ENCODE measurements at places on chromosomes 1 and 21.
A peak's percentile ranks its signal among the peaks of the same experiment; 100 is the strongest.

DNA sequence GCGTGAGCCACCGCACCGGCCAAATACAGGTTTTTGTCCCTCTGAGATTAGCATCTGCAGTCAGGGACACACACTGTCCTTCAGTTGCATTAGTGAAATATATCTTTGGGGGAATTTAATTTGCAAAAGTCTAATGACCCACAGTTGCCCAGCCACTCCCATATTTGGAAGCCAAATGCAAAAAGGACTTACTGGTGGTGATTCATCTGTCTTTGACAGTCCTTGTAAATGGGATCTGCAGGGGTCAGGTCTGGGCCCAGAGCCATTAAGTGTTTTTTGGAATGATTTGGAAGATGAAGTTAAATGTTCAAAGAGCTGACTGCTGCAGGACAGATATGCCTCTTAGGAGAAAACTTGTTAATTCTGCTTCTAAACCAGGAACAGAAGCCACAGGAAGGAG lies 44.6 kb upstream of the DNASE2B start:
- DNase-seq = no peak

GRCh38 chr1:234963180-234963903 lies 165.3 kb downstream of the TOMM20 start:
- peak; percentile 60 for DNase-seq

- no peak for DNase-seq
These were observed 64.9 kb downstream of the KIFAP3 start for GRCh38 chr1:170009551-170009950.

DNA sequence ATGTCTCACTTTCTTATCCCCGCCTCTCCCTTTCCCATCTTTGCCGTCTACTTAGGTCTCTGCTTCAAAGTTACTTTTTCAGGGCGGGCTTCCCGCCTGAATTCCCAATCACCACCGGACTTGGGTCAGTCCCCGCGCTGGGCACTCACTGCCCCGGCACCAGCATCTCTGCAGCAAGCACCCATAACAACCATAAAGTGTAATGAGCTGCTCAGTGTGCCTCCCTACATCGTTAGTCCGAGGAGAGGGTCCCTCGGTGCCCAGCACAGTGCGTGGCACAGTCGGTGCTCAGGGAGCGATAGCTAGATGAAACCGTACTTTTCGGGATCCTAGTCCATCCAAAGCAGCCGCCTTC lies 633 bp upstream of the CTPS1 start:
- no peak for DNase-seq

GRCh38 chr1:98203466-98203865 lies 282.6 kb upstream of the DPYD start:
- DNase-seq = no peak

- DNase-seq = no peak
These were observed 10.8 kb downstream of the EFCAB14 start for GRCh38 chr1:46708121-46708520.

- DNase-seq = no peak
These were observed 21.1 kb downstream of the USP1 start for GRCh38 chr1:62457955-62458354.

- no peak for DNase-seq
These were observed 7.3 kb downstream of the UQCRHL start for GRCh38 chr1:15799928-15800835.

DNA sequence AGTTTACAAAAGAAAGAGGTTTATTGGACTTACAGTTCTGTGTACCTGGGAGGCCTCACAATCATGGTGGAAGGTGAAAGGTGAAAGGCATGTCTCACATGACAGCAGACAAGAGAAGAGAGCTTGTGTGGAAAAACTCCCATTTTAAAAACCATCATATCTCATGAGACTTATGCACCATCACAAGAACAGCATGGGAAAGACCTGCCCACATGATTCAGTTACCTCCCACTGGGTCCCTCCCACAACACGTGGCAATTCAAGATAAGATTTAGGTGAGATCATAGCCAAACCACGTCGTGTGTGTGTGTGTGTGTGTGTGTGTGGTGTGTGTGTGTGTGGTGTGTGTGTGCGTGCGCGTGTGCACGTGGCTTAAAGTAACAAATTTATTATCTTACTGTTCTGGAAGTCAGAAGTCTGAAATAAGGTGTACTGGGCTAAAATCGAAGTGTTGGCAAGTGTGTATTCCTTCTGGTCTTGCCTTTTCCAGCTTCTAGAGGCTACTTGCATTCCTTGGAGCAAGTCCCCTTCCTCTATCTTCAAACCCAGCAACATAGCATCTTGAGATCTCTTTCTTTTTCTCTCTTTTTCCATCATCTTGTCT lies 48.1 kb upstream of the MPC2 start:
- no peak for DNase-seq

- no peak for DNase-seq
These were observed 12.5 kb downstream of the QSOX1 start for GRCh38 chr1:180167021-180167701.

GRCh38 chr1:37947364-37947763 lies 511 bp upstream of the INPP5B start:
- DNase-seq = no peak

- no peak for DNase-seq
These were observed 33.4 kb downstream of the SLAMF6 start for GRCh38 chr1:160489513-160490261.

DNA sequence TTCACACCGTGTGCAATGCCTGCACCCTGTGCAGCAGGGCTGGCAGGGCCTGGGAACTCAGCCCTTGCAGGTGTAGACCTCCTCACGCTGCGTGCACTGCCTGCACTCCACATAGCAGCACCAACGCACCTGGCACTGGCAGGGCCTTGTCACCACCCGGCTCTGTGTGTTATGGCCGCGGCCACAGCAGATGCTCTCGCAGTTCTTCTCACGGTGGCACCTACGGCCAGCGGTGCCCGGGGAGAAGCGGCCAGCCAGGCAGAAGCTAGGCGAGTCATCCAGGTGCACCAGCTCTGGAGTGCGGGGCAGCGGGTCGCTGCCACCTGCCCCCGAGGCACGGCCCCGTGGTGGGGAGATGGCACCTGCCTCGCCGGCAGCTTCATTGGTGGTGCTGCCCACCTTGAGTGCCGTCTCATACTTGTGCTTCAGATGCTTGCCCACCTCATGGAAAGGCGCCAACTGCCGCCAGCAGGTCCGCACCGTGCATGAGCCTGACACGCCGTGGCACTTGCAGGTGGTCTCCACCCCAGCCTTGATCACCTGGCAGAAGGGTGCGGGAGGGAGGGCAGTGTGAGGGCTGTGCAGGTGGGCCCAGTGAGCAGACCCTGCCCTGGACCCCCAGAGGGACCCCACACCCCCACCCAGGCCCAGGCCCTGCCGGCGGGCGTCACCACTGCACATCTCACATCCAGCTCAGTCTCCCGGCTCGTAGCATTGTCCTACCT lies 26.1 kb downstream of the WNT9A start:
- no peak for DNase-seq

GRCh38 chr1:198864695-198865094 lies 225.9 kb downstream of the PTPRC start:
- DNase-seq = no peak

- DNase-seq = no peak
These were observed 5.1 kb downstream of the NLRP3 start for GRCh38 chr1:247421074-247421473.

- DNase-seq = no peak
These were observed 2.4 kb upstream of the KRTAP10-11 start for GRCh38 chr21:44643741-44644310.

GRCh38 chr1:212035835-212036605 lies 472 bp downstream of the DTL start:
- DNase-seq = no peak

GRCh38 chr21:34252751-34253150 lies 111.1 kb upstream of the KCNE2 start:
- DNase-seq = no peak

GRCh38 chr1:248805876-248806275 lies 19.8 kb downstream of the SH3BP5L start:
- DNase-seq = no peak

DNA sequence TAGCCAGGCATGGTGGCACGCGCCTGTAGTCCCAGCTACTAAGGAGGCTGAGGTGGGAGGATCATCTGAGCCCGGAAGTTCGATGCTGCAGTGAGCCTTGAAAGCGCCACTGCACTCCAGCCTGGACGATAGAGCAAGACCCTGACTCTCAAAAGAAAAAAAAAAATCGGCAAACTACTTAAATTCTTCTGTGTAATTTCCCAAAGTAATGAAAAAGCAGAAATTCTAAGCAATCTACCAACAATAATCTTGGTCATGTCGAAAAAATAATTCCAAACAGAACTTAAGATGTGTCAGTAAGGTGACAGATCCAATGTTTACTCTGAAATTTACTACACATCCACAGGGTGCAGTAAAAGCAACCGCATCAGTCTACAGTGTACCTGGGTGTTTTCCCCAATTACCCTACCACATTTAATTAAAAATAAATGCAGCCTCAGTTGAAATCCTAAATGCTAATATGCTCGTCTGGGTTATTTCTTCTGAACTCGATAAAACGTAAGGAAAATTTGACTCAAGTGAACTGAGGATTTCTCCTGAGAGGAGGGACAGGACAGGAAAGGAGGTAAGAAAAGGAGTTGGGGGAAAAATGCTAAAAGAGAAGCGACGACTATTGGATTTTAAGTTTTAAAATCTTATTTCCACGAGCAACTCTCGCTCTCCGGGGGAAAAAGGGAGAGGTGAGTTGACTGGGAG lies 801 bp downstream of the EPRS1 start:
- DNase-seq = no peak

GRCh38 chr1:194366705-194367104 lies 1180.3 kb upstream of the B3GALT2 start:
- peak; percentile 34 for DNase-seq

DNA sequence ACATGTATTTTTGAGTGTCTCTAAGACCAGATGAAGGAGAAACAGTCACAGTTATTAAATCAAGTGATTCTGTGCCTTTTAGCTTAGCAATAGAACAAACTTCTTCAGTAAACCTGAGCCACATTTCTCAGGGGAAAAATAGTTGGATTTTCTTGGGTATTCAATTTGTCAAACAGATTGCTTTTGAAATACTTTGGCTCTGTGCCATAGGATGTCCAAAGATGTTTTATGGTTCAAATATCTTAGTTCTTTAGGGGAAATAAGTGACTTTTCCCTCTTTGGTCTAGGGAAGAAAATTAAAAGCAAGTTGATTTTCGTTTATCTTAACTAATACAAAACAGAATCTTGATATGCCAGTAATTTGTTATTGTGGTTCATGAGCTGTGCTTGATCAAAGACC lies 125.9 kb downstream of the ATP5PO start:
- DNase-seq = peak; percentile 38

DNA sequence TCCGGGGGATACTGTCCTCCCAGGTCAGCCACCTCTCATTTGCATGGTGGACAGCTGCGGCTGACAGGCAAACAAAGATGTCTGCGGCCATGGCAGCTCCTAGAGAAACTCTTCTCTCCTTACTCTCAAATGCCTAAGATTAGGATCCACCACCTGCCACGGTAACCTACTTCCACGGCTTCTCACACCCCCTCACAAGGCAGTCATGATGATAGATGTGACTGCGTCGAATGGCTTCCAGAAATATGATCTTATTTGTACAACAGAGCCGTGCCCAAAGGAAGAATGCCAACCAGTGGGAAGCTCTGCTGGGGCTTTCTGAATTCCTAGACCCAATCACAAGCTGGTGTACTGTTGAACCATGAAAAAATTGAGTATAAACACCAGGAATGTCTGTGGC lies 73.4 kb downstream of the BACE2 start:
- DNase-seq = no peak

DNA sequence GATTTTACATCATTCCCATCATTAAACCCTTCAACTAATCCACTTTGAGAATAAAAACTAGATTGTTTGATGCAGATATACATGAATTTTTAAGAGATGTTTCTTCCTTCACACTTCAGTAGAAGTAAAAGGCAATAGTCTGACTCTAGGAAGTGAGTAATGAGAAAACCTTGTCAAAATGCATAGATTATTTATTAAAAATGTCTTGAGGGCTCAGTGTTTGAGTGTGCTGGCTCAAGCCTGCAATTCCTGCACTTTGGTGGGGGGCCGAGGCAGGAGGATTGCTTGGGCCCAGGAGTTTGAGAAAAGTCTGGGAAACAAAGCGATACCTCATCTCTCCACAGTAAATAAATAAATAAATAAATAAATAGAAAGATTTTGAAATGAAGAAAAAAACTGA lies 177.1 kb downstream of the NEGR1 start:
- DNase-seq = no peak

GRCh38 chr1:156904187-156904959 lies 10.9 kb downstream of the PEAR1 start:
- DNase-seq = no peak

GRCh38 chr21:42460391-42461184 lies 35.4 kb downstream of the RSPH1 start:
- no peak for DNase-seq

GRCh38 chr1:28577738-28578536 lies 14.1 kb upstream of the RAB42 start:
- DNase-seq = no peak

GRCh38 chr1:29471487-29472313 lies 235.4 kb downstream of the PTPRU start:
- DNase-seq = no peak

DNA sequence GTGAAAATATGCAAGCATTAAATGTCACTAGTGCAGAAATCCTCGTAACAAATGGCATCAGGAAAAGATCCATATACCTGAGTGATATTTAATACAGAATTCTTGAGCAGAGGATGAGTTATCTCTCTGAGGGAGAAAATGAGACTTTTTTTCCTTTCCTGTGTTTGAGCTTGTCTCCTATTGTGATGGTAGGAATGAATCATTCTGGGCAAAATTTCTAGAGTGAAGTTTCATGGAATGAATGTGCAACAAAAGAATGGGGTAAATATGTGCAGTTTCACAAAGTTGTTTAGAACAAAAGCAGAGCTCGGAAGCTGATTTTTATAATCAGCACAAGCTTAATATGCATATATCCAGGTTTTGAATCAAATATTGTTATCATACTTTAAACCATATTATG lies 4.6 kb downstream of the CTPS1 start:
- DNase-seq = no peak

- DNase-seq = no peak
These were observed 23.4 kb upstream of the NUF2 start for GRCh38 chr1:163298365-163298764.

DNA sequence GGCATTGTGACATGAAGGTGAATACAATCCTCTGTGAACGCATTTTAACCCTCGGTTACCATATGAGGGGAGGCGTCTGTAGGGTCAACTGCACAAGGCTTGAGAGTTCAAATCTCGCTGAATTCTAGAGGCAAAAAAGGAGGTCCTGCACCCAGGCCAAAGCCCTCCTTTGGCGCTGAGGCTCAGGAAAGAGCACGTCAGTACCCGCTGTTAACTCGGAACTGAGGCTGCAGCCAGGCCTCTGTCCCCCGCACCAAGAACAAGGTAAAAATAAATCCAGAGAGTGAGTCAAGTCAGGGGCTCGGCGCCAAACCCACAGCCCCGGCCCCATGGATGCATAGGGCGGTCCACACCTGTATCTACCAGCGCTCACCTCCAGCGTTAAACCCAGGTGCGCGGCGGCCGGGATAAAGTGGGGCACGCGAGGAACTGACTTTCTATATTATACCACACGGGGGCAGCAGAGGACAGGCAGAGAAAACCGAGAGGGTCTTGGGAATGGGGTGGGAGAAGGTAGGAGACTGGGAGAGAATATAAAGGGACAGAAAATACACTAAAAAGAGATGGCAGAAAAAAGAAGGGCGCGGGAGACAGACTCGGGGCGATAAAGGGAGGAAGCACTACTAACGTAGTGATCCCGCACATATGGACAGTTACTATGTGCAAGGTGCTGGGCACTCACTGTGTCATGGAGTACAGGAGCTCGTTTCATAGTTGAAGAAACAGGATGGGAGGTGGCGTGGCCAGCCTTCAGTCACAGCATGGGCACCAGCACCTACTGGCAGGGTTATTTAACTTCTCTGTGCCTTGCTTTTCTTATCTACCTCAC lies 54.9 kb downstream of the DMRTA2 start:
- DNase-seq = no peak
